Tibial artery (tissue), 4 donors: ENCODE measurements at places on chromosomes 5 and 9.

GRCh38 chr9:12718482-12719026 is 25.4 kb downstream of the TYRP1 start:
- no peak for DNase-seq

- DNase-seq: no peak
Measured at GRCh38 chr9:79312686-79313421, 258.9 kb upstream of the TLE4 start.

- peak; percentile 87 for DNase-seq
Measured at GRCh38 chr5:108788142-108788541, 40.4 kb downstream of the FER start.

DNA sequence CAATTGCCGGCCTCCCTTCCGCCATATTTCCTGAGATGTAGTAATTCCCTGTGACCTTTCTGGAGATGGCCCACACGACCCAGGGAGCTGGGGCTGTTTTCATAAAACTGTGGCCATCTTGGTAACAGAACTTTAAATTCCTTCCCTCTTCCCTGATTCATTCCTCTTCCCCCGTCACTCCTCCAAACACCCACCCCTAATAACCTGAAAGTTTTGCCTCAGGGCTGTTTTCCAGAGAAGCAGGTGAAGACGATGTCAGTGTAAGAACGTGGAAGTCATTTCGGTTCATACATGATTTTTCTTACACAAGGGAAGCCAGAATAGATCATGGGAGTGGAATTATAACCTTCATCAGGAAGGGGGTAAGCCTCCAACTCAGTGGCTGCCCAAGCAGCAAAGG is 40.6 kb upstream of the ANKH start:
- no peak for DNase-seq

DNA sequence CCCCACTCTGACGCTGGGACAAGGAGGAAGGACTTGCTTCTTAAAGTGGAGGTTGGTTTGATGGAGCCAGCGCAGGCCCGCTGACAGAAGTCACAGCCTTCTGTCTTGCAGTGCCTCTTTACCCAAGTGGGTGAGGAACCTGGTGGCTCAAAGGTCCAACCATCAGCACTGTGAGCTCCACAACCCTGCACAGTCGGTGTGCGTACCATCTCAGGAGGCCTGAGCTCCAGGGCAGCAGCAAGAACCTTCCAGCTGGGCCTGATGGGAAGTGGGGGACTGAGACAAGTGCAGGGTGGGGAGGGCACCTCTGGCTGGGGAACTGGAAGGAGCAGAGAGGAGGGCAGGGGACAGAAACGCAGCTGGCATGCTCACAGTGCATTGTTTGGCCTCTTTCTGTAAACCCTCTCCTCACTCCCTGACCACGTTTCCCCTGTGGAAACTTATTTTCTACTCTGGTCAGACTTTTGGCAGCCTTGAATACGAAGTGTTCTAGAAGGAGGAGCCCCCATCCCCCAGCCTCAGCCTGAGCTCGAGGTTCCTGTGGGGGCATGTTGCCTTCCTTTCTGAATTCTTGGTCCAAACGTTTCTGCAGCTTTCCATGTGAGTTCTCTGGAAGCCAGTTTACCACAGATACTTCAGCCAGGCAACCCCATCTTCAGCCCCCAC is 178.5 kb upstream of the PITX1 start:
- peak; percentile 51 for DNase-seq

GRCh38 chr9:88092797-88093331 is 45.4 kb downstream of the SPATA31C2 start:
- no peak for DNase-seq

DNA sequence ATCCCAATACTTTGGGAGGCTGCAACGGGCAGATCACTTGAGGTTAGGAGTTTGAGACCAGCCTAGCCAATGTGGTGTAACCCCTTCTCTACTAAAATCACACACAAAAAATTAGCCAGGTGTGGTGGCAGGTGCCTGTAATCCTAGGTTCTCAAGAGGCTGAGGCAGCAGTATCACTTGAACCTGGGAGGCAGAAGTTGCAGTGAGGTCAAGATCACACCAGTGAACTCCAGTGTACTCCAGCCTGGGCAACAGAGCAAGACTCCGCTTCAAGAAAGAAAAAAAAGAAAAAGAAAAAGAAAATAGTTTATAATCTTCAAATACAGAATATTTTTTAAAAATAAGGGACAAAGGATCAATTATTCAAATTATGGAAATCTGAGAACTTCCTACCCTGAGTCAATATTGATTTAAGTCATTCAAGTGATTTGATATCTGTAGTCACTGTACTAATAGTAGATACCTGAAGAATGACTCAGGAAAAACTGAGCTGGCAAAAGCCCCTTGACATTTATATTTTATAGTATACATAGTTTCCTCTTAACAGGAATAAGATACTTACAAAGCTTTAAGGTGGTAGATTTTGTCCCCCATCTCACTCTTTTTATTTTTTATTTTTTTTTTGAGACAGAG is 61.8 kb downstream of the PTBP3 start:
- DNase-seq: no peak

- peak; percentile 73 for DNase-seq
Measured at GRCh38 chr5:174610968-174611367, 113.4 kb upstream of the MSX2 start.

GRCh38 chr5:94503677-94504076 is 114.7 kb downstream of the KIAA0825 start:
- no peak for DNase-seq

DNA sequence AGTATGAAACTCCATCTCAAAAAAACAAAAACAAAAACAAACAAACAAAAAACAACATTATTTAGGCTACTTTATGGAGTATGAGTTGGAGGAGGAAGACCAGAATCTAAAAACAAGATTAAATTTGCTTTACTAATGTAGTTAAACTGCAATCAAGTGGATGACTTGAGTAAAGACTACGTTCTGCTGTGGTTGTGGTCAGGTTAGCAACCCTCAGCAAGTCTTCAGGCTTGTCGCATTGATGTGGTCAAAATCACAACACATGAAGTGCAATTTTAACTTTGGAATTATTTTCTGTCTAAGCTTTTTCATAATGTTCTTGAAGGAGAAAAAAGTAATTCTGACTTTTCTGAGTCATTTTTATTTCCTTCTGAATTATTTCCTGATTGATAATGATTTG is 43.1 kb downstream of the PDE6A start:
- DNase-seq: no peak

DNA sequence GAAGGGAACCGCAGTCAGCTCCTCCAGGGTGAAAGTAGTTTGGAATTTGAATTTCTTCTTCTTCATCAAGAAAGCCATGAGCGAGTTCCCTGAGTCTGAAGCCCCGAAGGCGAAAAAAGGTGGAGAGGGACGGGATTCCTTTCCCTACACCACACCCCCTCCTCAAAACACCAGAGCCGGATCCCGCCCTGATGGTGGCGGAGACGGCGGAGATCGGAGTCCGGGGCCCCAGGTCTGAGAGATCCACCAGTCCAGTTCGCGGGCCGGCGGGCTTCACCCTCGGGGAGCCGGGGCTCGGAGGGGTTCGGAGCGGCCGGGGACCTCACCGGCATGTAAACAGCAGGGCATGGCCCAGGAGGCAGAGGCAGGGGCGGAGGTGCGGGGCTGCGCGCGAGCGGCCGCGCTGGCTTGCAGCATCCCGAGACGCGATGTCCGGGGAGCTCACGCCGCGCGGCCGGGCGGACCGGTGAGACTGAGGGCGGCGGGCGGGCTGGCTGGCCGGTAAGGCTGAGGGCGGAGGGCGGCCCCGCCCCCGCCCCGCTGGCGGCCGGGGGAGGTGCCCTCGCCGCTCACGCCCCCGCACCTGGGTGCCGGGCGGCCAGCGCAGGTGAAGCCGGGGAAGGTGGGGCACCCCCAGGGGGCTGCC is 606 bp downstream of the EEIG1 start:
- DNase-seq: no peak

GRCh38 chr9:124662561-124662960 is 108.5 kb downstream of the NR6A1 start:
- DNase-seq: no peak

- DNase-seq: no peak
Measured at GRCh38 chr5:18745042-18745987, 1111.1 kb downstream of the TAF11L14 start.

GRCh38 chr9:83623679-83624076 is 735 bp downstream of the IDNK start:
- no peak for DNase-seq

GRCh38 chr9:86822006-86822801 is 125.1 kb downstream of the GAS1 start:
- DNase-seq: no peak

GRCh38 chr5:170327168-170327567 is 29.6 kb upstream of the LCP2 start:
- DNase-seq: no peak

- no peak for DNase-seq
Measured at GRCh38 chr5:93072831-93073459, 508.1 kb downstream of the NR2F1-AS1 start.

DNA sequence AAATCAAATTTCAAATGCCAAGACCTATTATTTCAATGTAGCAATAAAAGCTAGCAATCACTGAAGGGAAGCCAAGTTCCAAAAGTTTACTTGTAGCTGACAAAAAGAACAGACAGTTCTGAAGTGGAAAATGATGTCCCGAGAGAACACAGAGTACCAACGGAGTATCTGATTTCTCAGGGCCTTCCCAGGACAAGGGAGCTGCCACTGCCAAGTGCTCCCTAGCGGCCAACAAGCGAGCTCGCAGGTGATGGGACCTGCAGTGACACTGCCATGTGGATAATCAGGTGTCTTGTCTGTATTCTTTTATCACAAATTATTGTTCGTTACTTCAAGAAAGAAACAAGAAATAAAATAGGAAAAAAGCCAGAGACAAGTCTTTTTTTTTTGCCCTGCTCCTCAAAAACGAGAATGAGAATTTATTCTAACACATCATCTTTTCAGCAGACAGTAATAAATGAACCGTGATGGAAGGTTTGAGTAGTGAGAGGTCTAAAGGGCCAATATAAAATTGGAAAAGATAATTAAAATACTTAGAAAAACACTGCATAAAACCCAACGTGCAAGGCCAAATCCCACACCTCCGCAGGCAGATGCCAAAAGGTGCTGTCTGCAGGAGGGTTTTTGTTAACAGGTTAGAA is 159.4 kb downstream of the MYO10 start:
- no peak for DNase-seq

- DNase-seq: no peak
Measured at GRCh38 chr9:131149688-131150053, 24.3 kb downstream of the NUP214 start.

DNA sequence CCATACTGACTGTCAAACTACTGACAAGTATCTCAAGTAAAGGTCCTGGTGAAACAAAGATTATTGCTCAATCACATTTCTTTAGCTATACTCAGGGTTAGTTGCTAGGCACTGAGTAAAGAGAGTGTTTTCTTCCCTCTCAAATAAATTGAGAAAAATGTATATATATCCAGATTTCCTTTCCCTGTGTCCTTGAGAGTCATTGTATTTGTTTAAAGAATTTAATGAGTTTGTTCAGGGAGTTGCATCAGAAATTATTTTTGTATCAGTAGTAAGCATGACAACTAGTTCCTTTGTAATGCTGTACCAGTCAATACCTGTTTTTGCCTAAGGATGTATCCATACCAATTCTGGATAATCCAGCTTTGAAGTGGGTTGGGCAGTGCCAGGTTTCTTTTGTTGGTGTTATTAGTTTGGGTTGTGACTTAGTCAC is 3.2 kb upstream of the ANKHD1 start:
- DNase-seq: no peak

DNA sequence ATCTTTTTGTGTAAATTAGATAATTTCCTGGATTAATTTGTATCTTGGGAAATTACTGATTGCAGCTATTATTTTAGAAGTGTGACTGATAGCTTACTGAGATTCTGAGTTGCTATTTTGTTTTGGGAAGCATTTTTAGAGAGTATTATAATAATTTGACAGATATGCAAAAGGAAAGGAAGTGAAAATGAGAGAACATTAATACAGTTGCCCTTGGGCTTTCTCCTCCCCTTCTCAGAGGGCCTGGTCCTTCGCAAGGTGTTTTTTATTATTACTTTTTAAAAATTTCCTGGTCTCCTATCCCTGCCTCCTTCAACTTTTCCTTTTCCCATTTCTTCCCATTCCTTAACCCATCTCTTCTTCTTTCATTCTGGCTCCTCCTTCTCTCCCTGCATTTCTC is 32.6 kb downstream of the UBAP1 start:
- no peak for DNase-seq

DNA sequence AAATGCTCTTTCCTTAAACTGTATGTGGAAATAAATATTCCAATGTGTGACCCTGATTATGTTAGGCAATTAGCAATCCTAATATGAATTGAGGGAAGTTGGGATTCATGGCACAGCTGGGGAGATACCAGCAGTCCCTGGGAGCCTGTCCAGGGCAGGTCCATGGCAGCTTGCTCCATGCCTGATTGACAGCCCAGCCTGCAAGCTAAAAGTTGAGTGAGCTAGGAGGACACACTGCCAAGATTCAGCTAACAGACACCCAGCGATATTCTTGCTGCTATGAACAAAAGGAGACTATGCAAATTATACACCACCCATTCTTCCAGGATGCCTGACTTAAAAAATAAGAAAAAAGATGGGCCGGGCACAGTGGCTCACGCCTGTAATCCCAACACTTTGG is 6.2 kb downstream of the TGFBI start:
- no peak for DNase-seq

- no peak for DNase-seq
Measured at GRCh38 chr5:168756453-168757391, 177.6 kb upstream of the PANK3 start.

DNA sequence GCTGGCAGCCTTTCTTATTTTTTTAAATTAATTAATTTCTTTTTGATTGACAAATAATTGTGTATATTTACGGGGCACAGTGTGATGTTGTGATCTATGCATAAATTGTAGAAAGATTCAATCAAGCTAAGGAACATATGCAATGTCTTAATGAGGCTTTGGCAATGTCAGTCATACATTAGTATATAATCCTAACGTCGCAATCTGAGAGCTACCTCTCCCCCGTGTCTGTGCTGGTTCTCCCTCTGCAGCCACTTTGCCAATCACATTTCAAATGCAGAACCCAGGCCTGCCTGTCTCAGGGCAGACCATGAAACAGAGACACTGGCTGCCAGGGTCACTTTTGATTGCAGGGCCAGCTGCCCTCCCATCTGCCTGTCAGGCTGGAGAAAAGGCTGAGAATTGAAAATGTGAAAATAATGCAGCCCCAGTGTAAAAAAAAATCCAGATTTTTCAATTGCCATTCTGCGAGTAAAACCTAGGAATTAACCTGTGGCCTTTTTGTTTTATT is 56.3 kb downstream of the SLC24A2 start:
- DNase-seq: no peak

- DNase-seq: no peak
Measured at GRCh38 chr9:20396509-20396908, 225.8 kb downstream of the MLLT3 start.

- DNase-seq: no peak
Measured at GRCh38 chr9:133578524-133579441, 30.4 kb downstream of the FAM163B start.

DNA sequence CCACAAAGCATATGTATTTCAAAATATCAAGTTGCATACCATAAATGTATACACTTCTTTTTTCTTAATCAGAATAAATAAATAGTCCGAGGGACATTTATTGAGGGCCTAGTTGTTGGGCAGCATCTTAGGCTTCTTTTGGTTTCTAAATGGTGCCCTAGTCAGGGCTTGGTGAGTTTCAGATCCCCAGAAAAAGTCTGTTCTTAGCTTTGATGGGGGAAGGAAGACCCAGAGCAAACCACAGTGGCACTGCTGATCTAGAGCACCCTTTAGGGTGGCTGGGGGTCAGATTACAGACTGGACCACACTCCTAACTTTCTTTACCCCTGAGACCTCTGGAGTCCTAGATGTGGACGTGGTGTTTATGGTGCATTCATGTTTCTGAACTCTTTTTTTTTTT is 97.8 kb downstream of the C9orf152 start:
- no peak for DNase-seq
